ENCODE measurements at places on chromosomes 2 and 18.

DNA sequence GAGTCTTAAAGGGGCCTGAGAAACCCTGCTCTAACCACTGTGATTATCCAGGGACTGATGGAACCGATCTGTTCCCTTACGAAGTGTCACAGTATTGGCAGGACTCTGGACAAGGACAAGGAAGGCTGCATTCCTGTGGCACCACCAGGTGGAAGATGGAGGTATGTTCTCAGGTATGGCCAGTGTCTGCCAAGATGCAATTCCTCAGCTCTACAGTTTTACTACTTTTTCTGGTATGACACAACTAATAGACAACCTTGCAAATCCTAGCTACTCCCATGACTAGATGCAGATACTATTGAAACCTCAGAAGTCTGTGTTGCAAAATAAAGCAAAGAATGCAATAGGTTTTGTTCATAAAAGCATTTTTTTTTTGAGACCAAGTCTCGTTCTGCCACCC is 14.6 kb downstream of the RAB31 start:
- DNase-seq, result no peak

DNA sequence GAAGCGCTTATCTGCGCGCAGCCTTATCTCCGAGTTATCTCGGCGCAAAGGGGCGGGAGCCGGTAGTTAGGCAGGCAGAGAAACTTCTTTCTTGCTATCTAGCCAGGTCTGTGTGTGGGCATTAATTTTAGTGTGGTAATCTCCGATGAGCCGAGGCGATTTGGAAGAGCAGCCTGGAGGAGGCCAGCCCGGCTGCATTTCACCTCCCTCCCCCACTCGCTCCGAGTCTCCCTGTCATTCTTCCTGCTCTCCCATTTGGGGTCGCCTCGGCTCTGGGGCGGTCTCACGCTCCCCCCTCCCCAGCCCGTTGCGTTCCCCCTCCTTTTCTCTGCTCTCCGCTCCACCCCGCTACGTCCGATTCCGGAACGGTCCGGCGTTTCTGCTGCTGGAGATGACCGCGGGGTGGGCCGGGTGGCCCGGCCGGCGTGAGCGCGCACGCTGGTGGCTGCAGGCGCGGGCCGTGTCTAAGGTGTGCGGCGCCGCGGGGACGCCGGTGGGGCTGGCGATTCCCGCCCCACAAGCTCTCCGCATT is 566 bp downstream of the GATA6 start:
- no peak for DNase-seq

- peak; percentile 88 for DNase-seq
These were observed 286.7 kb downstream of the EXOC6B start for GRCh38 chr2:72539071-72539552.

DNA sequence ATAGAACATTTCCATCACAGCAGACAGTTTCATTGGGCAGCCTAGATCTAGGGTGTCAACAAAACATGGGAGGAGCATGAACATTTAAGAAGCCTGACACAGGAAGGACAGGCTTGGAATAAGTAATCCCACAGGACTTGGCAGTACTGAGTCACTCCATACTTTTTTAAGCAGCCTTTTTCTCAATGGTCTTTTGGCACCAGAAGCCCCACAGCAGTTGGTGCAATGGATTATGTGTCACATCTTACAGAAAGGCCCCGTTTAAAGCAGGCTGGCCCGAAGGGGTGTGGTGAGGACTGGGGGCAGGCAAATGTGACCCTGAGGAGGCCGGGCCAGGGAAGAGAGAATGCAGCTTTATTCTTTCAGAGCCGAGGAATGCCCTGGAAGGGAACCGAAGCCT is 26.6 kb downstream of the SPTBN1 start:
- peak; percentile 89 for DNase-seq

- no peak for DNase-seq
These were observed 48.4 kb downstream of the ZEB2 start for GRCh38 chr2:144471305-144472045.

DNA sequence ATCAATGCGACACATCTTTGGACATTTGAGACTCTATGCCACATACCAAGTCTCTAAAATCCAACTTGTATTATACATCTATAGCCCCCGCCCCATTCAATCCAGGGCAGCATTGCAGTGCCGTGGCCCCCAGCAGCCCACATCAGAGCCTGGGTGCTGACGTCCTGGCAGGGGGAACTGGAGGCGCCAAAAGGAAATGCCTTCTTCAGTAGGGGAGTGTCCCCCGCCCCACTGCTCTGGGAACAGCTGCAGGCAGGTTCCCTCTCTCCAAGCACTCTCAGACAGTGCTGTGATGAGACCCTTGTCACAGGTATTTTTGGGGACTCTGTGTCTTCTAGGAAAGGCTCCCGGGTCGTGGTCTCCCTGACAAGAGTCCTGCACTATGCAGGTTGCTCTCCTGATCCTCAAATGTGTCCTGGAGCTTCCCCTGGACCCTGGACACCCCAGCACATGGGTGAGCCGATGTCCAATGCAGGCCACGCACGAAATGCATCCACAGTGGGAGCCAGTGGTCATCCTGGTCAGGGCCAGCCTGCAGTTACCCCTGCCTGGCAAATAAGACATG is 188.7 kb downstream of the RTP5 start:
- no peak for DNase-seq

DNA sequence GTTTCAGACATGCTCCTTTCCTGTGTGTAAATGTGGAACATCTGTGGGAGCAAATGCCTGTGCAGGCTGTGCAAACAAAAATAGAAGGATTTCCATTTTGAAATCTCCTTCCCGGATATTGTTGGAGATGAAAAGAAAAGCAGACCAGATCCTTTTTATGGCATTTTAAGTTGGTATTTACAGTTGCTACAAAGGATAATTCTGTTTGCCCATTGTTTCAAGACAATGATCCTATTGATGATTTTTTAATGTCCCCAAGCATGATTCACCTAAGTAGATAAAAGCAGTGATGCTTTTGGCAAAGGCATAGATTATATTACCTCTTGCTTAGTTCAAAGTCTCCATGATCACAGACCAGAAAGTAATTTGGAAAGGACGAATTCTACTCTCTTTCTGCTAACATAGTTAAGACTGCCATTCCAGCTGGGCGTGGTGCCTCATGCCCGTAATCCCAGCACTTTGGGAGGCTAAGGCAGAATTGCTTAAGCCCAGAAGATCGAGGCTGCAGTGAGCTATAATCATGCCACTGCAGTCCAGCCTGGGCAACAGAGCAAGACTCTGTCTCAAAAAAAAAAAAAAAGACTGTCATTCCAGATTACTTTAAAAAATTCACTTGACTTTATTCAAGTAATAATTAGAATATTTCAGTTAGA is 209.6 kb upstream of the SLC39A10 start:
- DNase-seq, result no peak

DNA sequence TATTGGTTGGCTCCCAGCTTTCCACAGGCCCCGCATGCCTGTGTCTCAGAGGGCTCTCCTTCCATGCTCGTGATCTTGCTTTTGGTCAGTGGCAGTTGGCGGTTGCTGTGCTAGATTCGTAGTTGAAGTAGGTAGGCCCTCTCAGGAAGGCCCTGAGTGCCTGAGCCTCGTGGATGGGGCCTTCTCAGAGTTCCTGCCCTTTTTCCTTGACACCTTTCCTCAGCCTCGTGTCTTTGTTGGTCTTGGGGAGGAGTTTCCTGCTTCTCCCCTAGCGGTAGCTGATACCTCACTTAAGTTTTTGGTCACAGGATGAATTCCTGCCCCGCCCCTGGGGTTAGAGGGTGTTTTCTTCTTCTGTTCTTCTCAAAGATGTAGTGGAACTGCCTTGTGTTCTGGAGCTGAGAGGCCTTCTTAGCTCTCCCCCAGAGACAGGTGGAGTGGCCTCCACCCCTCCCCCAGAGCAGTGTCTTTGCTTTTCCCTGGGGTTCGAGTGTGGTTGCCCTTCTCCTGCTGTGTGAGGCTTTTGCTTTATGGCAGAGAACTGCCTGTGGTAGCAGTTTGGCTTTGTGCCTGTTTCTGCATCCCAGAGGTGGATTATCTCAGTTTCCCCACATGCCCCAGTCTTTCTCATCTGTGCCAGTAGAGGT is 94.8 kb downstream of the ZNF407 start:
- no peak for DNase-seq

DNA sequence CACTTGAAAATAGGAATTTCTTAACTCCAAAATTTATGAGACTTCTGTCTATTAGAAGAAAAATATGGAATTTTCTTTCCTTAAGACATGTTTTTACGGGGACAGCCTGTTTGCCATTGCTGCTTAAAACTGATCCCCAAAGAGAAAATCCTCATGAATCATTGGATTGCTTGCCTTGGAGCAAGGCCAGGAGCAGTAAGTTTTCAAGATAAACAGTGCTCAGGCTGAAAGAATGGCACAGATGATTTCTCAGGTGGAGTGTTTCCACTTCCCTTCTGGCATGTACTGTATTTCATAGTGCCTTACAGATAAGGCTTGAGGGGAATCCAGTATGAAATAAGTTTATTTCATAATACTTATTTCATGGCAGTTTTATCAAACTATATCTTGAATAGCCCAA is 74.3 kb upstream of the MMADHC start:
- DNase-seq, result peak; percentile 76

GRCh38 chr2:199819746-199820145 is 31.2 kb downstream of the FTCDNL1 start:
- no peak for DNase-seq

DNA sequence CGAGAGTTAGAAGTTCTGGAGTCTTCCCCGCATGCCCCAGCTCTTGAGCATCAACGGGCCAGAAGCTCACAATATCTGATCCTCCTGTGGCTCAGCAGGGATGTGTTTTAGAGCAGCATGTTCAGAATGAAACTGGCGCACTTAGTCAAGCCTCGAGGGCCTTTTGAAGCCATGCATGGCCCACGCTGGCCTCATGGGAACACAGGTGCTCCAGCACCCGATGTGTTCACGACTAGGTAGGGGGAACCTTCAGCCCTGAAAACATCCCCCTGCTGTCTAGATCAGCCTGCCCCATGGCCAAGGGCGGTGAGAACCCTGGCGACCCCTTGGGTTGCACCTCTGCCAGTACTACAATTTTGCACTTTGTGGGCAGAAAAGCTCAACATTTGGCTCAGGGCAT is 32.8 kb downstream of the MSH6 start:
- no peak for DNase-seq

DNA sequence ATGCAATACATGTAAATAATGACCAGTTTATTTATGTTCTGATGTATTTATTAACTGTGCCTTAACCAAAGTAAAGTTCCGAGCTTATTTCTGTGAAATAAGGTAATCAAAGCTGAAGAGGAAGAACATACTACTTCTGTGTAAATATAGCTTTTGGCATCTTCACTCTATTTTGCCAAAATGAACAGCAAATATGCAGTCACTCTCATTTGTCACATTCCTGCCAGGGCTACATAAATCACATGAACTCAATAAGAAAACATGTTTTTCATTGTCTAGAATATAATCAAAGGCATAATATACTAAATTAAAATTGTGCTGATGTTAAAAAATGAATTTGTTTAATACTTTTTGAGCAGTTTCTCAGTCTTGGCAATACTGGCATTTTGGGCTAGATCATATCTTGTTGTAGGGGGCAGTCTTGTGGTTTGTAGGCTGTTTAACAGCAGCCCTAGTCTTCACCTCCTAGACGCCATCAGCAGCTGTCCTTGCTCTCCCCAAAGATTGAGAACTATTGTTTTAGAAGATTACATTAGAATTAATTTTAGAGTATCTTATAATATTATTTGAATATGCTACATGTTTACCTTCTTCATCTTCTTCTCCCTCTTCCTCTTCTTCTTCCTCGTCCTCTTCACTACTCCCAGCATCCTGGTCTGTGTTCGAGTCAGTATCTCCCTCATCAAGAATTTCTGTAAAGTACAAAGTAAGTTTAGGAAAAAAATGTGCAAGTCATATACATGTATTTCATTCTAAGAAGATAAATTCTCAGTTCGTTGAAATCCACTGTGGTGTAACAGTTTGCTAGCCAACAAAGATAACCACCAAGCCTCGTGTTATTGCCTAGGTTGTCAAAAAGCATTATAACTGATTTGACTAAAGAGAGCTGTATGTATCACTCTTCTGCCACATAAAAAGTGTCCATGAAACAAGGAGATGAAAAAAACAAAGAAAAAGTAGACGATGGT is 41.5 kb downstream of the CWC22 start:
- DNase-seq, result no peak

DNA sequence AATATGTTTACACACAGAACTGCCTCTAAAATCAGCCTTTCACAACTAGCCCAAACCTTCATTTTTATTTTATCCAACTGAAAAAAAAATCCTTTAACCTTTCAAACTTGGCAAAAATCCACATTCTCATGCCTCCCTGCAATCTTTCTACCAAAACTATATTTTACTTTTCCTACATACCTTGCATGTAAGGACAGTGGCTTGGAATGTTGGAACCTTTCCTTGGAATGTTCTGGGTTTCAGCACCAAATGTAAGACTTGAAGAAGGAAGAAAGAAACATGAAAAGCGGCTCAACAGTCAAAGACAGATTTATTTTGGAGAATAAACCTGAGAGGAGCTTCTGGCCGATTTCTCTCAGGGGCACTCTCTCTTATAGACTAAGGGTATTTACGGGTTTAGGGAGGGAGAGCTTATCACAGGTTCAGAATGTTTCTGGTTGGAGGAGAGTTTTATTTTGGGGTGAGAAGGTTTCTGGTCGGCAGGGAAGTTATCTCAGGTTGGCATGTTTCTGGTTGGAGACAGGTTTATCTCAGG is 79.7 kb downstream of the RRM2 start:
- peak; percentile 63 for DNase-seq

DNA sequence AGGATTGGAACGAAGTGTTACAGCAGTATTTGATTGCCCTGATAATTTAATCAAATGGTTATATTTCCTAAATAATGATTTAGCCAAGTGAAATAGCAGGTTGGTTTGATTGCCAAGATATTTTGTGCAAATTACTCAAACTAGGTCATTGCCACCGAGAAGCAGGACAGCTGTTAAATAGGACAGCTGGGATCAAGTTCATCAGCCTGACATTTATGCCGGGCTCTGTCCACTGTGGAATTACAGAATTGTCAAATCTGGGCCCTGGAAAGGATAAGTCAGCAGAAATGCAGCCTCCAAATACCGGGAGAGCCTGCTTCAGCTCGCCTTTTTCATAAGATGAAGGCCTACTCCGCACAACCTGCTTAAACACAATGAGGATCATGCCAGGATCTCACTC is 73.9 kb upstream of the RPL31 start:
- DNase-seq, result no peak

GRCh38 chr2:37583402-37583801 is 88.0 kb downstream of the CDC42EP3 start:
- peak; percentile 33 for DNase-seq

- no peak for DNase-seq
These were observed 346.3 kb downstream of the CELF4 start for GRCh38 chr18:37219257-37219656.

DNA sequence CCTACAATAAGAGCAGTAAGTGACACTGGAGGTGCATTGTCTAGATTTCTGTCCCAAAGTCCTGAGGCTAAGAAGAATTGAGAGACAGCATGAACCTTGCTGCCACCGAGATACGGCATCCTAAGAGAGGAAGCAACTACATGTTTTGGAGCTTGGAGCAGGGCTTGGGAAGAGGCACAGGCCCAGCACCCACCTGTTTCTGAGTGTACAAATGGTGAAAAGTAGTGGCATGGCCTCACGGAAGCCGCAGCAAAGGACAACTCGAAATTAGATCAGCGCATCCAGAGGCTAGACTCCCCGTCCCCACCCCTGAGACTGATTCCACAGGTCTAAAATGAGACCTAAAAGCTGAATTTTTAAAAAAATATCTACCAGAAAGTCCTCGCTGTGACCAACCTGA is 127.5 kb downstream of the PTGR3 start:
- DNase-seq, result no peak

GRCh38 chr2:96528700-96529375 is 7.7 kb upstream of the ARID5A start:
- no peak for DNase-seq

GRCh38 chr2:68244456-68244855 is 7.9 kb downstream of the PPP3R1 start:
- no peak for DNase-seq
